ENCODE measurements at places on chromosomes 7 and 10.

DNA sequence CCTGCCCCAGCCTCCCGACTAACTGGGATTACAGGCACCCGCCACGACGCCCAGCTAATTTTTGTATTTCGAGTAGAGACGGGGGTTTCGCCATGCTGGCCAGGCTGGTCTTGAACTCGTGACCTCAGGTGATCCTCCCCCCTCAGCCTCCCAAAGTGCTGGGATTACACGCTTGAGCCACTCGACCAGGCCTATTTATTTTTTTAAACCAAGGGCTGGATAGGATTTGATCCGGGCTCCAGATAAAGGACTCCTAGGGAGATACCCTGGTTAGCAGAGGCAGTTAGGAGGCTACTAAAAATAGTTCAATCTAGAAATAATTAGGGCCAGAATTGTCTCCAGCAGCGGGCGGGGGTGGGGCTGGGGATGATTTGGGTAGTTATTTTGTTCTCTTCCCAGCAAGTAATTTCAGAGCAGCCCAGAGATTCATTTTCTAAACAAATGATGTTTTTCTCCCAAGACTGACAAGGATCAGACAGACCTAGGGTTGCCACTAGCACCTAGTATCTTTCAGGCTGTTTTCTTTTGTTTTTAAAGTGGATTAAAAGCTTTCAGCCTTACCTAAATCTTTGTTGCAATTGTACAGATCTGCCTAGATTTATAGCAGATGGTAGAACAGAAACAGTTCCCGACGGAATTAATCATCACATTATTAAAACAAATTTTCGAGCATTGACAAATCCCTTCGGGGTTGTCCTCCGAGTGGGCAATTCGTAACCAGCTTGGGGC lies 859 bp upstream of the SMC3 start:
- no peak for DNase-seq

DNA sequence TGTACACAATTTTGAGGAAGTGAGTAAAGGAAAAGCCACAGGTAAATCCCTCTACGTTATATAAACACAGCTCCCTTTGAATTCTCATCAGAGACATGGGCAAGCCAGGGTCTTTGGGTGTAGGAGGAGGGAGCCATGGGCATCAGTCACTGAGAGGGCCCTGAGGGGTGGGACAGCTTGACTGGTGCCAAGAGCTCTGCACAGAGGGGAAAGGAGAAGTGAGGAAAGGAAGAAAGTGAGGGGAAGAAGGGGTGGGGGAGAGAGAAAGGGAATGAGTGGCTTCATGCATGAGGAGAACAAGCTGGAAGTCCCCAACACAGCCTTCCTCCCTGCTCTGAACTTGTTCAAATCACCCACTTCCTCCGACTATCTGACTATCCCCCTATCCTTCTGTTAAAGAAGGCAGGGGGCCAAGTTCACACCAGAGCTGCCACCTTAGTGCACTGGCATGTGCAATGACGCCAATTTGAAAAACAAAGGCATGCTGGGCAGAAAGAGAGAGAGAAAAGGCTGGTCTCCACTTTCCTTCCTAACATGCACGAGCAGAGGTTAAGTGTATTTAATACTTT lies 16.4 kb upstream of the RNF148 start:
- no peak for DNase-seq

- peak; percentile 70 for DNase-seq
Observed at GRCh38 chr10:66180581-66181318, 745.1 kb upstream of the LRRTM3 start.

GRCh38 chr7:100088095-100088620 lies 611 bp upstream of the COPS6 start:
- no peak for DNase-seq

GRCh38 chr10:21002091-21002878 lies 105.2 kb upstream of the NEBL start:
- no peak for DNase-seq

DNA sequence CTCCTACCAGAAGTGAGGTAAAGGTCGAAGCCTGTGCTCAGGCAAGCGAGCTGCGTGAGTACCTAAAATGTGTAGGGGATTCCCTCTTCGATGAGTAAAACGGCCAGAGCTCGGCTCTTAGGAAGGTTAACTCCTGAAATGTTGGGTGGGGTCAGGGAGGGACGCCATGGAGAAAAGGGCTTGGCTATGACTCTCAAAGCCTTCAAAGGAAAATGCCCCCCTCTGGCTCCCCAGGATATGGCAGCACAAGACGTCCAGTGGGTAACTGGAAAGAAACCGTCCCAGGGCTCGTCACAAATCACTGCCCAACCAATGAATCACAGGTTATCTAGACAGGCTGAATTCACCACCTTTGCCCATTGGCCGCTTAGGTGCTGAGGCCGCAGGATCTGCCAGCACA lies 58.0 kb downstream of the CALML3 start:
- DNase-seq = peak; percentile 16

DNA sequence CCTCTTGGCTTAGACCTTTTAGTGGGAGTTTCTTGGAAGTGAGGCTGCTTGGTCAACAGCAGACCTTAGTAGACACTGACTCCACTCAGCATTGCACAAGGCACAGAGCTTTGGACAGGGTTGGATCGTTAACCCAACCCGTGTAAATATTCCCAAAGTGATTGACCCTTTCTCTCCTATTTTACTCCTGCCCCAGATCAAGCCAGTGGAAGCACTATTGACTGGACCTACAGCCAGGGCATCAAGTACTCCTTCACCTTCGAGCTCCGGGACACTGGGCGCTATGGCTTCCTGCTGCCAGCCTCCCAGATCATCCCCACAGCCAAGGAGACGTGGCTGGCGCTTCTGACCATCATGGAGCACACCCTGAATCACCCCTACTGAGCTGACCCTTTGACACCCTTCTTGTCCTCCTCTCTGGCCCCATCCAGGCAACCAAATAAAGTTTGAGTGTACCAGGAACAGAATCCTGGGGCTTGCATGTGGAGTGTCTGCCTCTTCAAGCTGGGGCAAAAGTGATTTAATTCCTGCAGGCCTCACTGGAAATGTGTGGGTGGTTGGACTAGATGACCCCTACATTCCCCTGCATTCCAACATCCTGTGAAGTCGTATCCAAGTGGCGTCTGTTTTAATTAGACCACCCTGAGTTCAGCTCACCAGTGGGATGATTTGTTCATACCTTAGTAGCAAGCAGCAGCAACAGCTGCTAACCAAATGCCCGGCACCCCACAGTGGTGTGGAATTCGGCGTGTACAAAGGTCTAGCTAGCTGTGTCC lies 7.5 kb downstream of the CPA1 start:
- DNase-seq = no peak

GRCh38 chr10:24958721-24959381 lies 6.4 kb upstream of the PRTFDC1 start:
- DNase-seq = no peak

DNA sequence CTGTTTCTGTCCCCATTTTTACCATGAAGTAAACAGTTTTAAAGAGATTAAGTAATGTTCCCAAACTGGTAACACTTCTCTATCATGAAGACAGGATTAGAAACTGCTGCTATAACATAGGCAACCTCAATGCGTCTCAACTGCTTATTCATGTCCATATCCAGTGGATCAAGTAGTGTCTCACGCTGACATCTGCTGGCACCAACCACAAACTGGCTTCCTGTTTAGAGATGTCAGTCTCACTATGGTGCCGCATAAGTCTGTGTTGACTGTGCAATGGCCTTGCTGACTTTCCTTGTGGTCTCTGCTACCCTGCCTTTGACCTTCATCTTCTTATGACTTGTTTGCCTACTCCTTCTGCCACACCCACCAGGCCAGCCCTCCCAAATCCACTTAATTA lies 369.6 kb upstream of the DPP6 start:
- DNase-seq = no peak

All from hematopoietic multipotent progenitor cell treated with erythropoietin and hydrocortisone succinate and interleukin-3 and kit ligand, for 8 days (in vitro differentiated cells).